ENCODE measurements at places on chromosomes 1 and 21. TPM values are rescaled to one million over a fixed set of nuclear protein-coding genes. Genes with fewer than 3 reads are reported as not detected.

DNA sequence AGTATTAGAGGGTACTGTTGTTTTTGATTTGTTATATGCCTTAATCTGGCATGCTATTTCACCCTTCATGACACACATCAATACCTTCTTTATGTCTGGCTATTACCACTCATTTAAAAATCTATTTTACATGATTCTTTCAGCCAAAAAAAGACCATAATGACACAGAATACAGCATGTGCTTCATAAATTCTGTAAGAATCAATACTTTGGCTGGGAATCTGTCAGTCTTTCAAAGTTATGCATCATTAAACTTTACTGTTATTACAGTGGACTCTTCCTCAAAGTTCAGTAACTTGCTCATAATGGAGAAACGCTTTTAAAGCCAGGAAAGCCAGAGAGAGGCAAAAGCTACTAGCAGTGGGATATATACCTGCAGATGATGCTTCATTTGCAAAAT lies 247.2 kb upstream of the ADGRL2 start:
- DNase-seq: no peak

- no peak for DNase-seq
Measured at GRCh38 chr1:101122452-101123166, 97.0 kb upstream of the DPH5 start.

- peak; percentile 39 for DNase-seq
Measured at GRCh38 chr21:46604975-46605766, at the start of gene S100B. Gene S100B (minus strand): TSS chr21:46605082. CDS start chr21:46602415, 2,667 bp downstream.

Gene CD5L
- not detected for total RNA-seq

- DNase-seq: peak; percentile 90
Measured at GRCh38 chr1:30883389-30884172, 25.0 kb downstream of the SDC3 start.
